Endodermal cell (in vitro differentiated cells): ENCODE measurements at places on chromosomes 11 and 22. TPM values are rescaled to one million over a fixed set of nuclear protein-coding genes. Genes with fewer than 3 reads are reported as not detected.

DNA sequence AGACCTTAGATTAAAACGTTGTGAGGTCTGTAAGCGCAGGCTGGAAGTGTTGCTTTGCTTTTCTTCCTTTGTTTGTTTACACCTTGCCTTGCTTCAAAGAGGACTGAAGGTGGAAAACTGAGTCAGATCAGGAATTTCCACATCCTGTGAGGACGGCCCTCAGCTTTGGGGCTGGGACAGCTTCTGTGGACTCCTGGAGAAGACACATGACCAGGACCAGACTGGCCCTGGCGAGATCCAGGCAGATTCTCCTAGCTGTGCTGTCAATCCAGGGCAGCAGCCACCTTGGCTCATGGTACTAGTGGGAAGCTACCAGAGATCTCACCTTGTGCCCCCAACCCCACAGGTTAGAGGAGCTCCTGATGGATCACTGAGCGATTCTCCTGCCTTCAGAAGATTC is 1461.9 kb downstream of the TBC1D22A start:
- no peaks in the 10 kb centered on the region for H3K27me3 ChIP-seq
- H3K27ac ChIP-seq, result no peak overlapping the region
- DNase-seq, result no peak
- H3K36me3 ChIP-seq, result no peaks in the 10 kb centered on the region
- no peak overlapping the region for H3K4me3 ChIP-seq

- no peaks in the 10 kb centered on the region for H3K27me3 ChIP-seq
- no peak overlapping the region for H3K27ac ChIP-seq
- no peaks in the 10 kb centered on the region for H3K36me3 ChIP-seq
- H3K4me3 ChIP-seq, result no peak overlapping the region
- no peaks in the 10 kb centered on the region for H3K4me1 ChIP-seq
- DNase-seq, result peak; percentile 86
Observed at GRCh38 chr11:112345706-112346105, 85.0 kb upstream of the PLET1 start.

- H3K36me3 ChIP-seq, result no peaks in the 10 kb centered on the region
- no peak for DNase-seq
- no peak overlapping the region for H3K4me3 ChIP-seq
Observed at GRCh38 chr11:7968686-7969085, 3.4 kb upstream of the NLRP10 start.

DNA sequence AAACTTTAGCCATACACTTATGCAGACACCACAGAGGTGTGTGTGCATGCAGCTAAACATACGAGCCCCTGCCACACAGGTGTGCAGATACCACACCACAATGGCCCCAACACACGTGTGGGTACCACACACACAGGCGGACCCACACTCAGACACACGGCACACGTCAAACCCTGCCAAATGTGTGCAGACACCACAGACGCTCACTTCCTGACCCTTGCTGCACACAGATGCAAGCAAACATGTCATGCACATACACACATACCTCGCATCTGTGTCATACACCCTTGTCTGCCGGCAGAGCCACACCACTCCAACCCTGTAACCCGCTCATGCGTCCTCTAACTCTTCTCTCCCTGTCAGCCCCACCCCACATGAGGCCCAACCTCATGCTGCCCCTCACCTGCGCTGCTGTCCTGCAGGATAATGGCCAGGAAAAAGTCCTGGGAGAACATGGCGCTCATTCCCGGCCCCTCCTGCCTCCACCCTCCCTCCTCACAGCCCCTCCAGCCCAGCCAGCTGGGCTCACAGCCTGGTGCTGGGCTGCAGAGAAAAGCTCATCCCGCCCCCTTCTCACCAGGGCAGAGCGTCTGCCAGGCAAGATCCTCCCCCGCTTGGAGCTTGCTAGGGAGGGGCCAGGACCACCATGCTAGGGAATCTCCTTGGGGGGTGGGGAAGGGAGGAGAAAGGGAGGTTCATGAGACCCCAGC is 14.2 kb downstream of the SMPD1 start:
- no peaks in the 10 kb centered on the region for H3K4me1 ChIP-seq
- no peak overlapping the region for H3K4me3 ChIP-seq
- no peaks in the 10 kb centered on the region for H3K27me3 ChIP-seq
- H3K27ac ChIP-seq, result peak overlapping the region; percentile 40
- H3K36me3 ChIP-seq, result peaks cover 7% of the 10 kb centered on the region

- peaks cover 4% of the 10 kb centered on the region for H3K4me1 ChIP-seq
- DNase-seq, result peak; percentile 73
- H3K27me3 ChIP-seq, result no peaks in the 10 kb centered on the region
- no peaks in the 10 kb centered on the region for H3K36me3 ChIP-seq
- H3K4me3 ChIP-seq, result peak overlapping the region; percentile 43
Observed at GRCh38 chr22:27775758-27776649, 25.6 kb downstream of the MN1 start.

- no peak overlapping the region for H3K27ac ChIP-seq
- H3K4me3 ChIP-seq, result no peak overlapping the region
- no peaks in the 10 kb centered on the region for H3K4me1 ChIP-seq
- no peaks in the 10 kb centered on the region for H3K36me3 ChIP-seq
- no peak for DNase-seq
- no peaks in the 10 kb centered on the region for H3K27me3 ChIP-seq
Observed at GRCh38 chr11:130219148-130219547, 59.6 kb downstream of the ST14 start.

GRCh38 chr22:40819599-40820140 is 524 bp upstream of the SLC25A17 start:
- peaks cover 31% of the 10 kb centered on the region for H3K36me3 ChIP-seq
- H3K27me3 ChIP-seq, result no peaks in the 10 kb centered on the region
- no peaks in the 10 kb centered on the region for H3K4me1 ChIP-seq

GRCh38 chr11:121214861-121215260 is 77.7 kb upstream of the SC5D start:
- no peaks in the 10 kb centered on the region for H3K4me1 ChIP-seq
- no peaks in the 10 kb centered on the region for H3K36me3 ChIP-seq
- no peaks in the 10 kb centered on the region for H3K27me3 ChIP-seq
- H3K27ac ChIP-seq, result no peak overlapping the region
- DNase-seq, result no peak

- no peak overlapping the region for H3K27ac ChIP-seq
- H3K4me3 ChIP-seq, result no peak overlapping the region
- H3K4me1 ChIP-seq, result no peaks in the 10 kb centered on the region
- DNase-seq, result no peak
- no peaks in the 10 kb centered on the region for H3K36me3 ChIP-seq
Observed at GRCh38 chr11:64084951-64085710, 49.4 kb downstream of the FLRT1 start.

GRCh38 chr11:119434591-119435330 is 11.8 kb upstream of the THY1 start:
- H3K27me3 ChIP-seq, result peaks cover 7% of the 10 kb centered on the region
- no peak overlapping the region for H3K27ac ChIP-seq
- H3K4me1 ChIP-seq, result no peaks in the 10 kb centered on the region
- no peak overlapping the region for H3K4me3 ChIP-seq
- H3K36me3 ChIP-seq, result no peaks in the 10 kb centered on the region

GRCh38 chr11:74468936-74469335 is 1.6 kb upstream of the KCNE3 start:
- no peak overlapping the region for H3K4me3 ChIP-seq
- H3K27ac ChIP-seq, result no peak overlapping the region
- H3K36me3 ChIP-seq, result no peaks in the 10 kb centered on the region
- peaks cover 5% of the 10 kb centered on the region for H3K4me1 ChIP-seq
- H3K27me3 ChIP-seq, result no peaks in the 10 kb centered on the region
- DNase-seq, result no peak

DNA sequence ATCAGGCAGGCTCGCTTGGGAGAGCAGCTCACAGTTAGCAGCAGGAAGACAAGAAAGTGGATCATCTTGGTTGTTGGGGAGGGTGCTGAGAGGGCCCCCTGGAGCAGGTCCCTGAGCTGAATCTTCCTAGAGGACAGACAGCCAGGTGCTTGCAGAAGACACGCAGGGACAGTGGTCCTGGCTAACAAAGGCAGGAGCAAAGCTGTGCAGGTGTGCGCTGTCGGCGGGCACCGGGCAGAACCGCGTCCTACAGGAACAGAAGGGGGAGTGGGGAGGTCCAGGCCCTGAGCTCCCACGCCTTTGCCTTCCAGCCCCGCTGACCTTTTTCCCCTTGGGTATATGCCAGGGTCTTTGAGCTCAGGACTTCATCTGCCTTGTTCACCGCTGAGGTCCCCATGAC is 30.1 kb upstream of the PARVB start:
- H3K27ac ChIP-seq, result no peak overlapping the region
- no peaks in the 10 kb centered on the region for H3K4me1 ChIP-seq
- DNase-seq, result no peak
- H3K4me3 ChIP-seq, result no peak overlapping the region

DNA sequence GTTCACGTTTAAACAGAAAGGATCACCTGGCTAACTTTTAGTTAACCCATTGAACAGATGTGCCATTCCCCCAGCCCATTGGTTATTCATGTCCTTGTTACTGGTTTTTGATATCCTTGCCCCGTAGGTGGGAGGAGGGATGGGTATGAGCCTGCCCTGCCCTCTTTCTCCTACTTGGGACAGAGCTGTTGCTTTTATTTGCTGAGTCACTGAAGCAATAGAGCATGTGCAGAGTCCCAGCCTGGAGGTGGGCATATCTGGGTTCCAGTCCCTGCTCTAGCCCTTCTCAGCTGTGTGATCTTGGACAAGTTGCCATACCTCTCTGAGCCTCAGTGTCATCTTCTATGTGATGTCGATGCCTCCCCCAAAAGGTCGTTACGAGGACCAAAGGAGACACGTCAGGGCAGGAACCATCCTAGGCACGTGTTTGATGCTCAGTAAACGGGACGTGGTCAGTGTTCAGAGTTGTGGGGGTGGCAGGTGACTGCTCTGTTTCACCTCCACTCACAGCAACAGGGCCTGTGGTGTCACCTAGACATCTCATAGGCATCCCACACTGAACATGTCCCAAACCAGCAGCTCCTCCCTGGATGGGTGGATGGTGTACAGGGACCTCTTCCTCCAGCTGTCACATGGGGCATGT is 61.0 kb downstream of the BMAL1 start:
- no peak for DNase-seq
- no peaks in the 10 kb centered on the region for H3K36me3 ChIP-seq
- no peak overlapping the region for H3K4me3 ChIP-seq

DNA sequence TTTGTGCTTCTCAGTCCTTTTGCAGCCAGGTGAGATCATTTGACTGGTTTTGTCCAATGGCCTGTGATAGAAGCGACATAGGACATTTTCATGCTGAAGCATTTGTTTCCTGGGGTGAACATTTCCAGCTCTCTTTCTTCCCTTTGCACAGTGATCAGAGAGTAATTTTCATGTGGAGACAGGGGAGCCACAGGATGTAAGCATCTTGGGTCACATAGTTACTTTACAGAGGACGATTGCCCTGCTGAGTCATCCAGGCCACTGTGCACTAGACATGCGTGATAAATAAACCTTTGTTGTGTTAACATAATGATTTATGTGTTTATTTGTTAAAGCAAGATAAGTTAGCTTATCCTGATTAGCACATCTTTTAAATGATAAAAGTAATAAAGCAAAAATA is 263.5 kb upstream of the CCDC179 start:
- no peaks in the 10 kb centered on the region for H3K36me3 ChIP-seq
- no peaks in the 10 kb centered on the region for H3K27me3 ChIP-seq
- no peaks in the 10 kb centered on the region for H3K4me1 ChIP-seq
- no peak overlapping the region for H3K4me3 ChIP-seq
- no peak for DNase-seq

- H3K4me3 ChIP-seq, result no peak overlapping the region
- no peaks in the 10 kb centered on the region for H3K4me1 ChIP-seq
- no peaks in the 10 kb centered on the region for H3K27me3 ChIP-seq
Observed at GRCh38 chr11:93844568-93844967, 5.8 kb downstream of the VSTM5 start.

DNA sequence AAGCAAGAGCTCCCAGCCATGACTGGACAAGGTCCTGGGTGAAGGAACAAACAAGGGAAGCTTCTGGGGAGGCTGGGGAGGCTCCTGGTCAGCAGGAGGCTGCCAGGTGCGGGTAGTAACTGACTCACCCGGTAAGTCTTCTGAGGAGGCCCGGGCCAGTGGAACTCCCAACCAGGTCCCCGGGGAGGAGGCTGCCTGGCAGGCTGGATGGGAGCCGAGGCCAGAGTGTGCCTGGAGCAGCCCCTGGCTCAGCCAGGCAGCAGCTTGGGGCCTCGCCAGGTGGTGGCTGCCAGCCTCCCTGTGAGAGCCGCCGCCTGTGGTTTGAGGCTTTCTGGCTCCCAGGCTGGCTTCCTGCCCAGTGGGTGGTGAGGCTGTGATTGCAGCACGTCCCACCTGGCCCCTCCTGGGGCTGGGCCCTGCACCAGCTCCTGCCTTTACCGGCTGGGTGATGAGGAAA is 46.2 kb downstream of the IGF2 start:
- H3K4me3 ChIP-seq, result no peak overlapping the region
- no peak overlapping the region for H3K27ac ChIP-seq
- peak; percentile 56 for DNase-seq
- no peaks in the 10 kb centered on the region for H3K36me3 ChIP-seq

DNA sequence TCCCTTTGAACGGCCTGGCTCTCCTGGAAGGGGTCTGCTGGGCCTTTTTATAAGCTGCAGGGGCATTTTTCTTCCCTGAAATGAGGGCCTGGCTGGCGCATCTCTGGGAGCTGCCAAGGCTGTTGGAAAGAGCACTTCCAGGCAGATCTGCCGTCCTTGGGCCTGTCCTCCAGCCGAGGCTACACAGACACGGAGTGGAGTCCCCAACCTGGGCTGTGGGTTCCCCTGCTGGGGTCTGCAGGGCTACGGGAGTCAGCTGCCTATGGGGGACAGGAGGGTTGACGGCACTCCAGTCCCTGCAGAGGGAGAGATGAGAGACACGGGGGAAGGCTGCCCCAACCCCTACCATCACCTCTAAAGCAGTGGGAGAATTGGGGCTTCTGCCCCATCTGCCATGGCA is 606.6 kb downstream of the TBC1D22A start:
- H3K27me3 ChIP-seq, result no peaks in the 10 kb centered on the region
- no peaks in the 10 kb centered on the region for H3K36me3 ChIP-seq
- no peak overlapping the region for H3K27ac ChIP-seq
- DNase-seq, result no peak
- no peak overlapping the region for H3K4me3 ChIP-seq
- H3K4me1 ChIP-seq, result no peaks in the 10 kb centered on the region

TPH1 gene
- 0.07 and 0.31 TPM in 2 replicates for total RNA-seq

PATE3 gene
- total RNA-seq, result not detected in 3 replicates

LARGE1 gene
- total RNA-seq, result 20.6 to 24.3 TPM (median 22.1 TPM) in 3 replicates

TRPC6 gene
- total RNA-seq, result 4.1 and 5.1 TPM in 2 replicates

GNAZ gene
- 14.9 to 21.0 TPM (median 17.9 TPM) in 3 replicates for total RNA-seq

SMTNL1 gene
- 0.22 TPM in 1 of 3 replicates, not detected in the others for total RNA-seq

ADAMTS8 gene
- 1.00 to 3.1 TPM (median 1.2 TPM) in 3 replicates for total RNA-seq

ZFTA gene
- 33.6 and 38.0 TPM in 2 replicates for total RNA-seq

OR51B6 gene
- total RNA-seq, result not detected in 3 replicates

TRIM51 gene
- total RNA-seq, result not detected in 3 replicates

SCUBE2 gene
- total RNA-seq, result 0.47 and 2.0 TPM in 2 replicates

SCYL1 gene
- total RNA-seq, result 58.0 to 70.7 TPM (median 67.4 TPM) in 3 replicates
